ENCODE measurements at places on chromosomes 7 and 10.

DNA sequence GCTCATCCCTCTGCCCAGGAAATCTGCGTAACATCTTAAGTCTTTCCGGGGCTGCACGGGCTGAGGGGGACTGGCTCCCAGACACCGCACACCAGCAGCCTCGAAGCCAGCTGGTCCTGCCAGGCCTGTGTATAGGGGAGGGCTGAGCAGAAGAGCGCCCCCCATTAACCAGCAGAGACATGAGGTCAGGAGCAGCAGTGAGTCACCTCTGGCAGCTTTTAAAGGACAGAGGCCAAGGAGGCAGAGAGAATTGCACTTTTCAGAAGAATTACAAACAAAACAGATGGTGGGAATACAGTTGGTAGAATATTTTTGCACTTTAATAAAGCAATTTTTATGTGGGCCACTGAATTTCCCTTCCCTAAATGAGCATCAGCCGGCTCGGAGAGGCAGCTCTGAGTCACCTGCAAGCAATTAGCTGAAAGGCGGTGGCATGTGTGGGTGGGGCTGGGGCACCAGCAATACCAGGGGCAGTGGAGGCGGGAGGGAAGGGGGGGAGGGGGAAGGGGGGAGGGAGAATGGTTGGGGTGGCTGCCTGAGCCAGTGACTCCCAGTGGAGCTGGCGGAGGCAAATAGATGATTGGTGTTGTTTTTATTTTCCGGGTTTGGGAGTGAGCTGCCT, 39.1 kb downstream of the GOLGA7B start:
- H3K27ac ChIP-seq = peak overlapping the region; percentile 80
- DNase-seq = peak; percentile 89
- peaks cover 4% of the 10 kb centered on the region for H3K4me1 ChIP-seq

DNA sequence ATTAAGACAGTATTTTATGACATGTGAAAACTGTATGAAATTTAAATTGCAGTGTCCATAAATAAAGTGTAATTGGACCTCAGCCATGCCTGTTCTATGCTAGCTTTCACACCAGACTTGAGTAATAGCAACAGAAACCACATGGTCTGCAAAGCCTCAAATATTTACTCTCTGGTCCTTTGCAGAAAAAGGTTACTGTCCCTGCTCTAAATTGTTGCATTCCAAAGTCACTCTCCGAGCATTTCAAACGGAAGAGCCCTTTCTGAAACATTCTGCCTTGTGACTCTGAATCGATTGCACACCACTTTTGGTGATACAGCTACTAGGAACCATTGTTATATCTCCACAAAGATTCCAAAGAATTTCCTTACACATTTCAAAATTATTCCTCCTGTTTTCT, 81.0 kb upstream of the STK17A start:
- H3K4me1 ChIP-seq = no peaks in the 10 kb centered on the region
- no peak overlapping the region for H3K4me3 ChIP-seq
- H3K27ac ChIP-seq = no peak overlapping the region

DNA sequence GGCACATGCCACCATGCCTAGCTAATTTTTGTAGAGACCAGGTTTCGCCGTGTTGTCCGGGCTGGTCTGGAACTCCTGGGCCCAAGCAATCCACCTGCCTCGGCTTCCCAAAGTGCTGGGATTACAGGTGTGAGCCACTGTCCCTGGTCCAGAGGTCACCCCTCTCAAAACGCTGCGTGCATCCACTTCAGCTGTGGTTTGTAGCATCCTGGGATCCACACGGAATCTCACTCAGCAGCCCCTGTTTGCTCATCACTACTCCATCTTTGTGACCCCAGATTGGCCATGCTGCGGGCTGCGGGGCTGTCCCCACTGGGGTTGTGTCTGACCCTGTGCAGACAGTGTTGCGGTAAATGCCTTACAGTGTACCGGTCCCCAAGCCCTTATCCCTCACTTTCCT, 3.5 kb downstream of the INPP5A start:
- DNase-seq = no peak
- no peak overlapping the region for H3K27ac ChIP-seq
- H3K27me3 ChIP-seq = no peaks in the 10 kb centered on the region
- no peaks in the 10 kb centered on the region for H3K36me3 ChIP-seq
- no peak overlapping the region for H3K4me3 ChIP-seq
- H3K4me1 ChIP-seq = peaks cover 49% of the 10 kb centered on the region

DNA sequence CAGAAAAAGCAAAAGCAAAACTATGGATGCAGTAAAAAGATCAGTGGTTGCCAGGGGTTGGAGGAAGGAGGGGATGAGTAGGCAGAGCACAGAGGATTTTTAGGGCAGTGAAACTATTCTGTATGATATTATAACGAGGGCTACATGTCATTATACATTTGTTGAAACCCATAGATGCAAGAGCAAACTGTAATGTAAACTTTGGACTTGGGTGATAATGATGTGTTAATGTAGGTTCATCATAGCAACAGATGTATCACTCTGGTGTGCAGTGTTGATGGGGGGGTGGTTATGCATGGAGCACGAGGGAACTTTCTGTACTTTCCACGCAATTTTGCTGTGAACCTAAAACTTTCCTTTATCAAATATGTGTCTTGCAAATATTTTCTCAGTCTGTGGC, 23.2 kb downstream of the SLK start:
- H3K4me1 ChIP-seq = peaks cover 5% of the 10 kb centered on the region
- no peak overlapping the region for H3K4me3 ChIP-seq
- DNase-seq = no peak
- peaks cover 29% of the 10 kb centered on the region for H3K36me3 ChIP-seq
- H3K27ac ChIP-seq = no peak overlapping the region
- H3K27me3 ChIP-seq = no peaks in the 10 kb centered on the region

GRCh38 chr7:48563334-48563733, 361.0 kb upstream of the CDC14C start:
- H3K27me3 ChIP-seq = no peaks in the 10 kb centered on the region
- H3K27ac ChIP-seq = no peak overlapping the region
- H3K4me1 ChIP-seq = no peaks in the 10 kb centered on the region
- H3K4me3 ChIP-seq = no peak overlapping the region
- H3K36me3 ChIP-seq = no peaks in the 10 kb centered on the region
- DNase-seq = no peak

Data from upper lobe of right lung (tissue), 1 donor.